ENCODE measurements at places on chromosomes 6 and 20.

DNA sequence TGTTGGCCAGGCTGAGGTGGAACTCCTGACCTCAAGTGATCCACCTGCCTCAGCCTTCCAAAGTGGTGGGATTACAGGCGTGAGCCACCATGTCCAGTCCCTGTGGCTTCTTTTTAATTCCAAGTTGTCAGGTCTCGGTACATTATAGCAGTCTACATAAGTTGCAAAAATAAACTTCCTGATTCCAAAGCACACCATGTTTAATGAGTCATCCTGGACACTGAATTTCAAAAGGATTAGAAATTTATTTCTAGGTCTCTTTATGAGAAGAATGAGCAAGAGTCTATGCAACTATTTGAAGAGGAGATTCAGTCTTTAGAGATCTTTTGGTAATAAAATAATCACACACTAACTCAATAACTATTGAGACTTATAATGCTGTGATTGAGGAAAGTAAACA lies 63.9 kb upstream of the MCHR2 start:
- DNase-seq: no peak

GRCh38 chr6:107655864-107656263 lies 165.9 kb downstream of the SOBP start:
- no peak for DNase-seq

- peak; percentile 68 for DNase-seq
Observed at GRCh38 chr20:33933469-33933909, 60.2 kb upstream of the RALY start.

GRCh38 chr6:166308769-166309589 lies 787 bp upstream of the PRR18 start:
- no peak for DNase-seq

DNA sequence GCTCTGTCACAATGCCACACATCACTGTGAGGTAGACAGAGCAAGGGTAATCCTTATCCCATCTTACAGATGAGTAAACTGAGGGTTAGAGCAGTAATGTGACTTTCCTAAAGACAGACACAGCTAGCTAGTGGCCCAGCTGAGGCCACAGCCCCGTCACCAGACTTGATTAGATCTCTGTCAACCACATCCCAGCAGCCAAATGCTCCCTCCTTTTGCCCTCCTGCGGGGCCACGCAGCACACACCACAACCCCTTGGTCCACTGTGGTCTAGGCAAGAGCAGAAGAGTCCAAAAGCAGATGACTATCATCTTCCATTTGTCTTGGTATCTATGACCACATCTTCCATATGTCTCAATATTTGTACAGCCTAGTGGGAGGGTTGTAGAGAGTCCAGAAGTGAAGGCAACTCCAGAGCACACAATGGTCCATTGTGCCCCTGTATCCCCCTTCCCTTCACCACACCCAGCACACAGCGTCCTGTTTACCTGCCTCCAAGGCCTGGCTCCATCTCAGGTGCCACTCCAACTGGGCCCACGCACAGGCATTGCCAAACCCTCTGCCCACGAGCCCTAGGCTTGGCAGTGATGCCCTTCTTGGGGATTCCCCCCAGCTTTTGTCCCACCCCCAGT lies 47.1 kb upstream of the FOXP4 start:
- no peak for DNase-seq

DNA sequence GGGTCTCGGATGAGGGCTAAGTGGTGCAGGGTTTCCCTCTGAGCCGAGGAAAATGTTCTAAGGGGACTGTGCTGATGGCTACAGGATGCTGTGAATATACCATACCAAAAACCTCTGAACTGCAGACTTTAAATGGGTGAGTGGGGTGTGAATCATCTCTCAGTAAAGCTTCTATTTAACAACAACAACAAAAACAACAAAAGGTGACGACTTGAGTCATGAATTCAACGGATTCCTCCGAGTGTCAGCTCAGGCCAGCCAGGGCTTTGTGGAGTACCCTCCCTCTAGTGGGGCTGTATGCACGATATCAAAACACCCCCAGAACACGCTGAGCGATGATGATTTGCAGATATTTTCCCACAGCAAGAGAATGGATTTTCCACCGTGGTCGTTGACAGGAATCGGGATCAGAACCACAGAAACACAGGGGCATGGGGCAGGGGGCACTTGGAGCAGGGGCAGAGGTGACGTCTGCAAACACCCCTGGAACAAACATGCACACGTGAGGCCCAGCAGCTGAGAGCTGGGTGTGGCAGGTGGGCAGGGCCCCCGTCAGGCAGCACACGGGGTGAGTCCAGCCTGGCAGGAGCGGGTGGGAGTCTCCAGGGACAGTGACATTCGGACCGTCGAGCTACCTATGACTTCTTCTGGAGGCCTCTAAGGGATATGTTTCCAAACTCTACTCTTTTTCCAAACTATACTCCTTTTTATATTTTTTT lies 38.6 kb downstream of the SLC2A4RG start:
- no peak for DNase-seq

- no peak for DNase-seq
Observed at GRCh38 chr6:19013026-19013705, 626.0 kb downstream of the RNF144B start.

DNA sequence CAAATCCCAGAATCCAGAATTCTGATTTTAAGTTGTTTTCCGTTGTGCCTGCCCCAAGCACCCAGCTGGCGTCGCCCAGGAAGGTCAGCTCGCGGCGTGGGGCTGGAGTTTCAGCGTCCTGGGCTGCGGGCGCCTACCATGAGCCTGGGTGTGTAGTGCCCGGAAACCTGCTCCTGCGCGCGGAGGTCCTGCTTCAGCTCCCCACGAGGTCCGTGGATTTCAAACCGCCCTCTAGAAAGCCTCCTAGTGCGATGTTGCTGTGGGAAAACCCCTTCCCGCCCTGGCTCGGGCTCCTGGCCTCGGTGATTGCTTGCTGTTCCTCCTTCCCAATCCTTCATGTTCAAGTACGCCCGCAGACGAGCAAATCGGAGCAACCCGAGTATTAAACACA lies 51.3 kb upstream of the NRN1 start:
- no peak for DNase-seq

- no peak for DNase-seq
Observed at GRCh38 chr6:81071121-81071520, 681.4 kb downstream of the TENT5A start.

DNA sequence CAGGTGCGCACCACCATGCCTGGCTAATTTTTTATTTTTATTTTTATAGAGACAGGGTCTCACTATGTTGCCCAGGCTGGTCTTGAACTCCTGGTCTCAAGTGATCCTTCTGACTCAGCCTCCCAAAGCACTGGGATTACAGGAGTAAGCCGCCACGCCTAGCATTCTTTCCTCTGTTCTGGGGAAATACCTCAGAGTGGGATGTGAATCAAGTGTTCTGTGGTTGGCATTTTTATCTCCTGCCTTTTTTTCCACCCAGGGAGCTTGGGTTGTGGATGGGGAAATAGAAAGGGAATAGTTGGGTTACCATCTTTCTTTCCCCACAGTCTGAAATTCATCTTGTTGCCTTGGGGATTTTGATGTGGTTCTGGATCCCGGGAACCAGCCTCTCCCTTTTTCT lies 24.1 kb downstream of the TFAP2C start:
- no peak for DNase-seq

GRCh38 chr6:27442932-27443331 lies 30.0 kb downstream of the ZNF184 start:
- no peak for DNase-seq

GRCh38 chr6:4313044-4313686 lies 177.8 kb upstream of the ECI2 start:
- no peak for DNase-seq

- no peak for DNase-seq
Observed at GRCh38 chr6:1322156-1322555, 10.3 kb downstream of the FOXQ1 start.

- DNase-seq: no peak
Observed at GRCh38 chr6:164106345-164106769, 691.8 kb downstream of the QKI start.

- no peak for DNase-seq
Observed at GRCh38 chr20:23058240-23058639, 8.8 kb upstream of the THBD start.

GRCh38 chr20:44762466-44763140 lies 16.9 kb downstream of the KCNK15 start:
- DNase-seq: no peak

DNA sequence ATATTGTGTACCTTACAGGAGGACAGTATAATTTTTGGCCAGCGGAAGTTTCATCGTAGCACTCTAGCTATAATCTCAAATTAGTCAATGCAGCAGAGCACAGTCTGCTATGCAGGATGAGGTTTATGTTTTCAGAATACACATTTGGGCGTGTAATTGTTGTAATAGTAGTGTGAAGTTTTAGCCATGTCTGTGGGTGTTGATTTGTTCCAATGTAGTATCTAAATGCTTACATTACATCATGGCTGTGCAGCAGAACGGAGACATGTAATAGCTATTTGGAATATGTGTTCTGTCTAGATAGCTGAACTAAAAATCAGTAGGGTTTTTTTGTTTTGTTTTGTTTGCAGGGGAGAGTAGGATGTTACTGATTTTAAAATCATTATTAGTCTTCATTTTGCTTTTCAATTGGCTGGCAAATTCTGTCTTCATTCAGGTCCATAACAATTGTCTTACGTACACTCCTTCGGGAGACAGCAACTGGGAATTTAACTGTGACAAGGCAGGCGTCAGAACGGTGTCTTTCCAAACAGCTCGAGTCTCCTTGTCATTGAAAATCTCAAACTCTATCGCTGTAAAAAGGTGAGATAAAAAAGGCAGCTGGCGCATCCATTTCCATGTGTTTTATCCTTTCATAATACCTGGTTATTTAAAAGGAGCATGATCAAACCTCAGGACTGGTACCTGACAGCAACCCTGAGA lies 65.1 kb upstream of the CDH4 start:
- DNase-seq: no peak

DNA sequence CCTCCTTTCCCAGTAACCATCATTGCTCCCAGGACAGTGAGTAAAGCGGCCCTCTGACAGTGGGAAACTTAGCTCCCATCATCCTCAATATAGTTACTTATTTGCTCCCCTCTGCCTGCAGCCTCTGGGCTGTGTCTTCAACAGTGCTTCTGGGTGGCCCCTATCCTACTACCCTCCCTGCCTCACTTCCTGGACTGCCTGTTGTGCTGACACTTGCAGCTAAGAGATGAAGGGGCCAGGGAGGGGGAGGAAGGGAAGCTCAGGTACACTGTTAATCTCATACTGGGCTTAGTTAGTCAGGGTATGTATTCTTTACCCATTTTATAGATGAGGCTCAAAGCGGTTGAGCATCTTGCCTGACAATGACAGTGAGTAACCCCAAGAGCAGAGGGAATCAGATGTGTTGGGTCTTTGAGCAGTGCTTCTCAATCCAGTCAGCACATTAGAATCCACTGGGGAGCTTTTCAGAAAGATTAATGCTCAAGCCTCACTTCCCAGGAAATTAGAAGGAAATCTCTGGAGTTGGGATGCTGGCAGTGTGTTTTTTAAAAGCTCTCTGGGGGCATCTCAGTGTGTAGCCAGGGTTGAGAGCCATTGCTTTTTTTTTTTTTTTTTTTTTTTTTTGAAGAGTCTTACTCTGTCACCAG lies 27.1 kb upstream of the KCNK5 start:
- no peak for DNase-seq

- no peak for DNase-seq
Observed at GRCh38 chr6:119980802-119981201, 631.2 kb upstream of the MAN1A1 start.

GRCh38 chr20:42714298-42715141 lies 475.2 kb downstream of the PTPRT start:
- DNase-seq: no peak

DNA sequence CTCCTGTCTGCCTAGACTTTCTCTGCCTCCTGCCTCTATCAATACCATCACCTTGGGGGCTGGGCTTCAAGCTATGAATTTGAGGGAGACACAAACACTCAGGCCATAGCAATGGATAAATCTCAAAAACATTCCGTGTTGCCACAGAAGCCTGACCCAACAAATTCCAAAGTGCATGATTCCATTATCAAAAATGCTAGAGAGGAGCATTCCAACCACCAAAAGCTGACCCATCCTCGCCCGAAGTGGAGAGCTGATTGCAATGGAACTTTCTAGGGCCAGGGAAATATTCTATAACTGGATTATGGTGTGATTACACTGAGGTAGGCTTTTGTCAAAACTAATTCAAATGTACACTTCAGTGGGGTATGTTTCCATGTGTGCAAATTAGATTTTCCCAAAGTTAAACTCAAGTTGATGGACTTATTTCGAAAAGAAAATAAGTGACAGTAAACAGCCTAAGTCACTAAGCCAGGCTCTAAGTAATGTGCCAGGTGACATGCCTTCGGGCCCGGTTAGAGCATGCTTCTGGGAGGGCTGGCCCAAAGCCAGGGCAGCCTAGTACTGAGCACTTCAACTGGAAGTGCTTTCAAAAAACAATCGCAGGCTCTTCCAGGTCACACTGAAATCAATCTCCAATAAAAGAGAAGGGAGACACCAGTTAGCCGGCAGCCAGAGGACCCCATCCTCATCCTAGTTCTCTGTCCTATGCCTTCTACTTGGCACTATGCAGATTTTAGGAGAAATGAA lies 142.3 kb downstream of the TBXT start:
- no peak for DNase-seq

GRCh38 chr20:58570204-58570859 lies 55.1 kb upstream of the APCDD1L start:
- no peak for DNase-seq

- DNase-seq: peak; percentile 29
Observed at GRCh38 chr6:38773338-38773737, 58.2 kb downstream of the DNAH8 start.

GRCh38 chr6:12355354-12355753 lies 65.2 kb downstream of the EDN1 start:
- DNase-seq: no peak

DNA sequence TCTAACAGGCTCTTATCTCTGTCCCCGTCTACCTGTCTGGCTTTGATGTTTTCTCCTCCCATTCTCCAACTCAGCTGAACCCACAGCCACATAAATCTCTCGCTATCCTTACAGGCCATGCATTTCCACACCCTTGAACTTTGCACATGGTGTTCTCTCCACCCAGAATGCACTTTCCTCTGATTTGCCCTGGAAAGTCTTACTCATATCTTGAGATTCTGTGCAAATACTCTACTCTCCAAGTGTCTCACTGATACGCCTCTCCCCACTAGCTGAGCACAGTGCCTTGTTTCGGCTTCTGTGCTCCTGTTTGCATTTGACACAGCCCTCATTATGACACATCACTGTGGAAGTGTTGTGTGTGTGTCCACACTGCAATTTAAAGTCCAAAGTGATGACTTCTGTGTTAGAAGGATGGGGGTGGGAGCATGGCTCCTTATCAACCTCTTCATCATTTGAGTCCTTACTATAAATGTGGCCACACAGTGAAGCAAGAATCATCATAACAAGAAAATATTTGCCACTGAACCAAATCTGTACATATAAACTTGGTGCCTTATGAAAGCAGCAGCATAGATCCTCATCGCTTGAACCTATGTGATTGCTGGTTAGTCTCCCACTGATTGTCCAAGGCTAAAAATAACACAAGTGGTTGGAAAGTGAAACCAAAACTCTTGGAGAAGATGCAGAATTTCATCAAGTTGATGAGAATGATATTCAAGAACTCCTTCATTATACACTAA lies 5.5 kb upstream of the PRELID3B start:
- no peak for DNase-seq

DNA sequence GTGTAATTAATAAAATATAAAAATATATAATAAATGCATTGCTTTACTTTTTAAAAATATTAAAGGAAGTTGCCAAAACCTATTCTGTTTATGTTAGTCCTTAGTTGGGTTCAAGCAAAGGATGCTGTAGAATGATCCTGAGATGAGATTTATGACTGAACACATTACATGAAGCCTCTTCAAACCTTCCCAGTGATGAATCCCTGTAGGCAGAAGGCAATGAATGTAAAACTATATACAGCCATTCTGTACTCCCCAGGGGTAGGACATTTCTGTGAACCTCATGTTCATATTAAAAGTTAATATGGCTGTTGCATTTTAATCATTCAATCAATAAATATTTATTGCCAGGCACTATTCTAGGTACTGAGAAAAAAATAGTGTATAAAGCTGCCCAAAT lies 166.0 kb downstream of the RFPL4B start:
- no peak for DNase-seq
